ENCODE measurements at places on chromosomes 3 and 15. TPM values are rescaled to one million over a fixed set of nuclear protein-coding genes. Genes with fewer than 3 reads are reported as not detected.

The ZNF774 gene
- total RNA-seq = 2.3 TPM

DNA sequence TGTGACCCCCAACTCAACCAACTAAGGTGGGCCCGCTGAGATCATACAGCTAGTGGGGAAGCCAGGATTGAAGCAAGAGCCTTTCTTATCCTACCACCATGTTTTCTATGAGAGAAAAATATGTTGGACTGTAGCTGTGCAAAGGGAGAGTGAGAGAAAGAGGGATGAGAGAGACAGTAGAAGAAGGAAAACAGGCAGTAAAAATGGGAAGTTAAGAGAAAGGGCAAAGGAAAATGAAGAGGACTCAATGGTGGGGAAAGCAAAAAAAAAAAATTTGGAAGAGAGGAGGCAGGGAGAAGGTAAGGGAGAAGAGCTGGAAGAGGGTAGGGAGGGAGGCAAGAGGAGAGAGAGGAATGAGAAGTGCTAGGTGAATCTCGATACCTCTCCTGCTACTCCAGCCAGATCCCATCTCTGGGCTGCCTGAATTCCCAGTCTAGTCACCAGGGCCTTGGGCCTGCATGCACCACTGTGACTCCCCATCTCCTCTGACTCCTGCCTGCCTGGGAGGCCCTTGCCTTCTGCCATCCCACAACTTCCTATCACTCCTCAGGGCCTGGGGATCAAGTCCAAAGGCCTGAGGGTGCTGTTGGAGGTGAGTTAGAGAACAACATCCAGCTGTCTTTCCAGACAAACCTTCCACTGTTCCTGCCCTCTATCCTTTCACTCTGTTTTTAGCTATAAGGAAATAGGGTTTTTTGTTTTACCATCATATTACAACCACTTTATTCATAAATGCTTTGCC, 15.7 kb downstream of the FAM81A start:
- no peak for DNase-seq

- DNase-seq = no peak
Observed at GRCh38 chr3:169907944-169908343, 3.4 kb upstream of the SAMD7 start.

The GLT8D1 gene
- total RNA-seq = 33.8 TPM

DNA sequence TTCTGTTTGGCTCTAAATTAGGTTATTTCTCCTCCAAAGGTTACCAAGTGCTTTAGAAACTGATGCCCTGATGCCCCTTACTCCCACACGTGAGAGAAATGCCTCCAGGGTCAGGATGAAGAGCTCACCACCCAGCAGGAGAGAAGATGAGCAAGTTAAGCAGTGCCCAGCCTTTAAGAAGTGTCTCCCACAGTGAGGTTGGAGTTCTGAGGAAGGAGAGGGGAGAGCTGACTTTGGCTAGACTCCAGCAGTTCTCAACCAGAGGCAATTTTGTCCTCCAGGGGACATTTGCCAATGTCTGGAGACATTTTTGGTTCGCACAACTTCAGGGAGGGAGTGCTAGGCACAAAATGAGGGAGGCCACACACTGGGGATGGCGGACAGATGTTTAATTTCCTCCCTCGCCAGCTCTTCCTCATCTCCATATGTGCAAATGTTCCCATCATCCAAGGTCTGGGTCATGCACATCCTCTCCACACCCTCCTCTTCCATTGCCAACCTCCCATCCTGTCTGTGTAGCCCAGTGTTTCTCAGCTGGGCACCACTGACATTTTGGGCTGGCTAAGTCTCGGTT, 50.6 kb upstream of the SLC7A14 start:
- DNase-seq = no peak

The ROPN1 gene
- total RNA-seq = not detected

DNA sequence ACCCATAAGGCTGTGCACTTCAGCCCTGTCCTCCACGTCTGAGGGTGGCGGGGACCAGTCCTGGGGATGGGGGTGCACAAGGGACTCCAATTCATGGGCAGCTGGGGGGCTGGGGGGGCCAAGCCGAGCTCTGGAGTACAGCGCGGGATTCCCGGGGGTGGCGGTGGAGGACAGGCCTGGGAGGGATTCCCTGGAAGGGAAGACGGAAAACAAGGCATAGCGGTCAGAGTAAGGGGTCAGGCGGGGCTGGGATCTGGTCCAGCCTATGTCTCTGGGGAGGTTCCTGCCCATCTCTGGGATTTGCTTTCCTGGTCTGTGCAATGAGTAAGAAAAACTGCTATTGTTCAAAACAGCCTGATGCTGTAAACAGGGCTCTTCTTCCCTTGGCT, 8.1 kb upstream of the IGDCC3 start:
- no peak for DNase-seq
